Activated CD4-positive, alpha-beta T cell treated with anti-CD3 and anti-CD28 coated beads, Interleukin-2, Interleukin-6, amounts not matched to agents 100 ng/mL and 50 ng/mL, durations not matched to agents 16 hours and 8 hours (primary cell): ENCODE measurements at places on chromosomes 11 and 22.

GRCh38 chr11:103923451-103923931 lies 112.9 kb upstream of the DDI1 start:
- no peak for DNase-seq

DNA sequence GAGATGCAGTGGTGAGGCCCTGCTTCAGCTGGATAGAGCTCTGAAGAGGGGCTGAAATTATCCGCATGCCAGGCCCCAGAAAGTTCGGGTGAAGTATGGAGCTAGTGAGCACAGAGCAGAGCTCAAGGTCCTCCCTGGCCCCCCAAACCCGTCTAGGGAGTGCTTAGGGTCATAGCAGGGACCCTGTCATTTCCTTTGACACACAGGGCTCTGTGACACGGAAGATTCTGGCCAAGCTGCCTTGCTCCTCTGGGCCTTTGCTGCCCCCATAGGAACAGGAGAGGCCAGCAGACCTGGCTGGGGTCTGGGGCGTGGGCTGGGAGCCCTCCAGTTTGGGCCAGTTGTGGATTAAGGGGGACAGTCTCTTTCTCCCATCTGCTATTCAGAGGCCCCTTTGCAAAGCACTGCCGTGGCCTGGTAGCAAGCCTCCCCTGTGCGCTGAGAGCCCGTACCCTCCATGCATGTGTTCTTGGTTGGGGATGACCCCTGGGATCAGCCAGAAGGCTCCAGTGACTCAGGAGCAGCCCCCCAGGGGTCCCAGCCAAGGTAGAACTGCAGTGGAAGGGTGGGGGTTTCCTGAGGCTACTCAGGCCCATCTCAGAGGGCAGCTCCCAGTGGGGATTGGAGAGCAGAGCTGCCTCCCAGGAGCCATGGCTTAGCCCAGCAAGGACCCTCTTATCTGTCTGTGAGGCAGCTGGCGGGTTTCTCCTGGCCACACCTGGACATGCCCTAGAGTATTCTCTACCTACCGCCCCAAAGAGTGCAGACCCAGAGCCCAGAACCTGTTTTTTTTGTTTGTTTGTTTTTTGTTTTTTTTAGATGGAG lies 42.3 kb downstream of the RNF141 start:
- no peak for DNase-seq

DNA sequence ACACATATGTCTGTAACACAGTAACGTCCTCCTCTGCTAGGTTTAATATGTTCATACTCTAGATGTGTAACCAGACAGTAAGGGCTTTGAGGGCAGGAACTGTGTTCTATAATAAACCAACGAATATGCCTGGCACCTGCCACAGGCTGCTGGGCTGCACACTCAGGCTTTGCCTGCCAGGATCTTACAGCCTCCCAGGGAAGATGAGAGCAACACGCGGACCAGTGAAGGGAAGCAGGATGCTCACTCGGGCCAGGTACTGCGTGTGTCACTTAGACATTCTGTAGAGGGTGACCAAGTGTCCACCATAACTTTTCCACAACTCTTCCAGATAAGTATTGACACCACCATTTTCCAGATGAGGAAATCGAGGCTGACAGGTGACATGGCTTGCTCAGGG lies 21.7 kb upstream of the BAIAP2L2 start:
- DNase-seq, result no peak

DNA sequence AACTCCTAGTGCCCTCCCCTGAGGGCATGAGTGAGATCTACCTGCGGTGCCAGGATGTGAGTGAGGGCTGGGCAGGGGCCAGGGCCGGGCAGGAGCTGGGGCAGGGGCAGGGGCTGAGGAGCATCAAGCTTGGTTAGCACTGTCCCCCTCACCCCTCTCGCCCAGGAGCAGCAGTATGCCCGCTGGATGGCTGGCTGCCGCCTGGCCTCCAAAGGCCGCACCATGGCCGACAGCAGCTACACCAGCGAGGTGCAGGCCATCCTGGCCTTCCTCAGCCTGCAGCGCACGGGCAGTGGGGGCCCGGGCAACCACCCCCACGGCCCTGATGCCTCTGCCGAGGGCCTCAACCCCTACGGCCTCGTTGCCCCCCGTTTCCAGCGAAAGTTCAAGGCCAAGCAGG lies 5.7 kb downstream of the TRPT1 start:
- DNase-seq, result no peak

GRCh38 chr22:36954251-36955014 lies 41.0 kb downstream of the CSF2RB start:
- no peak for DNase-seq

DNA sequence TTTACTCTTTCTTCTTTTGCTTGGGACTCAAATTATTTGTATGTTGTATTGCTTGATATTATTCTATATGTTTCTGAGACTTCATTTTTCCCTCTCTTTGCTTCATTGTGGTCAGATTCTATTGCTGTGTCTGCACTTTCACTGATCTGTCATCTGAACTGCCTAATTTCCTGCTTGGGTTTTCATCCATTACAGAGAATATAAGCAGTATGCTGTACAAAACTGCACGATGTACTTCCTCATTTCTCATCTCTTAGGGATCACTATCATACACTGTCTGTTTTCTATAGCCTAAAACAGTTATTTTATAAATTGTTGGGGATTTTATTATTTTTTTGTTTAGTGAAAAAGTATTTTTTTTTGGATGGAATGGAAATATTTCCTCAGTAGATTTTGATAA lies 736.7 kb upstream of the ANO5 start:
- DNase-seq, result no peak

GRCh38 chr11:69909561-69910518 lies 90.6 kb upstream of the FGF3 start:
- DNase-seq, result peak; percentile 10
